ENCODE measurements at places on chromosomes 3 and 15.

DNA sequence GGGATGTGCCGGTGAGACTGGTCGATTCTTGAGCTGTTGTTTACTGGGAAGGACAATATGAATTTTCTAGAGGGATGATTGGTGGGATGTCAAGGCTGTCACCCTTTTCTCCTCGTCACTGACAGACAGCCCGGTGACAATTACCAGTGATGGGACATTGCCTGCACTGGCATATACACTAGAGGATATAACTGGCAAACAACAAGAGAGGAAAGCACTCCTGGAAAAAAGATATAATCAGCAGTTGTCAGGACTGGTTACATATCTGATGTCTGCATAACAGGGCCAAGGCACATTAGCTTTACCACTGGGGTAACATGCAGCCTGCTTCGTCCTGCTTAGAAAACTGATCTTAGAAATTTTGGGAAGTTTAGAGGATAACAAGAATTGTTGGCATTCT is 131.1 kb downstream of the ROBO2 start:
- DNase-seq: no peak

DNA sequence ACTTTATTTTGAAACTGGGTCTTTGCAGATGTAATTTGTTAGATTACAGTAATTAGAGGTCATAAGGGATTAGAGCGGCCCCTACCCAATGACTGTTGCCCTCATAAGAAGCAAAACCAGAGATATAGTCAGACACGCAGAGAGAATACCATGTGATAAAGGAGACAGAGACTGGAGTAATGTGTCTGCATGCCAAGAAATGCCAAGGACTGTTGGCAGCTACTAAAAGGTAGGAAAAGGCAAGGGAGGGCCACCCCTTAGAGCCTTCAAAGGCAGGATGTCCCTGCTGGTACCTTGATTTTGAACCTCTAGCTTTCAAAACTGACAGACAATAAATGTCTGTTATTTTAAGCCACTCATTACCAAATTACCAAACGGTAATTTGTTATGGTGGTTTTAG is 548.2 kb downstream of the FHIT start:
- no peak for DNase-seq

DNA sequence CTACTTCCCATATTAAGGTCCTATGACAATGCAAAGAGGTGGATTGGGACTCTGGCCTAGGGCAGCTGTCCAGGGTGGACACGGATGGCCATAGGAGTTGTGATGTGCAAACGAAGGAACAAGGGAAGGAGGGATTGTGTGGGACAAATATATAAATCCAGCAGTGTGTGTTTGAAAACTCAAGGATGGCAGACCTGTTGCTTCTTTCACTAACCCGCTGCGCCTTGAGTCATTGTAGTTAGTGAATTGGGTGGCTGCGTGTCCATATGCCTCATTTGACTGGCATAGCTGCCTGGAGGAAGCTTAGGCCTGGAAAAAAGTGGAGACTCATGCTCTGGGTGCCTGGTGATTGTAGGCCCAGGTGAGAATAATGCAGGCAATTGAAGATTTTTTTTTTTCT is 334.7 kb downstream of the THSD4 start:
- no peak for DNase-seq

DNA sequence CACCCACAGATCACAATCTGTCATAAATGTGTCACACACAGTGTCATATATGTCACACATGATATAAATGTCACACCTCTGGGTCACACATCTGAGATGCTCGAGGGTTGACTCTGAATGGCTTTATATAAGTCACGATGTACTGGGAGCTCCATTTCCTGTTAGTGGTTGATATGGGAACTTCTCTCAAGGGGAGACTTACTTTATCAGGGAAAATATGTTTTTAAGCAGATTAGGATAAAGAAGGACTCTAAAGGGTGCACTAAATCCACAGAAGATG is 83.9 kb upstream of the MEF2A start:
- no peak for DNase-seq

GRCh38 chr15:36844534-36844998 is 255.8 kb downstream of the MEIS2 start:
- no peak for DNase-seq

DNA sequence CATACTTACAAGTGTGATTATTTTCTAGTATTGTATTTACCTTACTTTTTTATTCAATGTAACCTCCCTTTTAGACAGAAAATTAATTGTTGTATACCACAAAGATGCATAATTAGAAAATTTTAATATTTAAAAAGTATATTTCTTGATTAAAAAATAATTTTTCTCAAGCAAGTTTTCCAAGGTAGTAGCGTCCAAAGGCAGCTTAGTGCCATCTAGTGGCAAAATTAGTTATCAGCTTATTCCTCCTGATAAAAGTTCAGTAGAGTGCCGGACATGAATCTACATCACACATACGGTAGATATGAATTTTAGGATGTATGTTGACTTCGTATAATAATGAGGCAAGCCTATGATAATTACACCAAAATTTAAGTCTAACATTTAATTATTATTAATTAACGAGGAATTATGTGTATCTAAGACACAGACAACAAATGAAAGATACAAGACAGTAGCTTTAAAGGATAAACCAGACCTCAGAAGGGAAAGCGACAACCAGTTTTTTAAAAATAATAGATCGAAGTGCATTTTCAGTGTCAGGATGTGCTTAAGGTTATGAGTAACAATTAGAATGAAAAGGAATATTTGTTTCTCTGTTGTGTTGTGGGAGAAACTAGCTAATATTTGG is 405.9 kb downstream of the ROBO1 start:
- DNase-seq: no peak

GRCh38 chr3:171390051-171390941 is 69.9 kb downstream of the TNIK start:
- DNase-seq: no peak

DNA sequence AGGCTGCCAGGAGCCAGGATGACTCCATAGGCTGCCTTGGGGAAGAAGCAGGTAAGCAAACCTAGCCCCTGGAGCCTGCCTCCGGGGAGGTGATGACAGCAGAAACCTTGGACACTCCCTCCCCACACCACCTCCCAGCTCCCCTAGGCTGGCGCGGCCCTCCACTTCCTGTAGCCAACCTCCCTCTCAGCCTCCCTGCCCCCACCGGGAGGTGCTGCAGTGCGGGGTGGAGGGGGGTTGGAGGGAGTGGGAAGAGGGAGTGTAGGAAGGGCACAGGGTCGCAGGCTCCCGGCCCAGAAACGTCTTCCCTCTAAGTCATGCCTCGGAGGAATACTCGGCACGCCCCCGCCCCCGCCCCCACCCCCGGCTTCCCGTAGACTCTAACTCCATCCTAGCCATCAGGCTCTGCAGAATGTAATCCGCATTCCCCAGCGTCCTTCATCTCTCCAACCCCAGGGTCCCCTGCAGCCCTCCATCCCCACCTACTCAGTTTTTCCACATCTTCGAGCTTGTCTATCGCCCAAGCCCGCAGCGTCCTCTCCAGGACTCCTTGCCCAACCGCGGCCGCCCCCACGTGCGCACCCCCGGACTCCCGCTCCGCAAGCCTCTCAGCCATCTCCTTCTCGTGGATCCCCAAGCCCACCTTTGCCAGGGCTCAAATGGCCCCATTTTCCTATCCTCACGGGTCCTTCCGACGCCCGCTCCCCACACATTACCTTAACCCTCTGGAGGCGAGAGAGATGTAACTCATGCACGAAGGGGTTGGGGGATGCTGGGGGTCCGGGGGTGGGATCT is 528 bp downstream of the LPCAT4 start:
- peak; percentile 73 for DNase-seq

DNA sequence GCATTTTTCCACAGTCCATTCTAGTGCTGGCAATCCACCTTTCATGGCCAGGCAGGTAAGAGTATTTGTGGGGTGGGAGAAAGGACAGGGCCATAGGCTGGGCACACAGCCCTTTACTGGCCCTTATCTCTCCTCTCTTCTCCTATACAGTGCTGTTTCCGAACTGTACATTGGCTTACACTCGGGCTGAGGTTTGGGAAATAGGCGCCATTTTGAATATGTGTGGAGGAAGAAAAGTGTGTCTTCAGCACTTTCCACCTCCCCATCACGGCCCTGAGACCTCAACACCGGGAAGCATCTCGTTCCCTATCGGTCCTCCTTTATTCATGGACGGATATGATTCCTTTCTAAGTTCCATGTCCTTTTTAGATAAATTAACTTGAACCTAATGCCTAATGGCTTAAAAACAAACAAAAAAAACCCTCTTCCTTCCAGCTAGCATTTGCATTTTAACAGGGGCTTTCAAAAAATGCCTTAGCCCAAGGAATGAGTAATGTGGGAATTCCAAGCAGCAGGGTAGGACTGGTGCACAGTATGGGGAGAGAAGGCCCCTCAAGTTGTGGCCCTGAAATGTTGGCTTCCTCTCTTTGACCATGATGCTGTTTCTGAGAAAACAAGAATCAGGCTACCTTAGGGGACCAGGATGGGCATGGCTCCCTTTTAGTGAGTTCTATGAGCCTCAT is 24.5 kb downstream of the CD86 start:
- DNase-seq: no peak

DNA sequence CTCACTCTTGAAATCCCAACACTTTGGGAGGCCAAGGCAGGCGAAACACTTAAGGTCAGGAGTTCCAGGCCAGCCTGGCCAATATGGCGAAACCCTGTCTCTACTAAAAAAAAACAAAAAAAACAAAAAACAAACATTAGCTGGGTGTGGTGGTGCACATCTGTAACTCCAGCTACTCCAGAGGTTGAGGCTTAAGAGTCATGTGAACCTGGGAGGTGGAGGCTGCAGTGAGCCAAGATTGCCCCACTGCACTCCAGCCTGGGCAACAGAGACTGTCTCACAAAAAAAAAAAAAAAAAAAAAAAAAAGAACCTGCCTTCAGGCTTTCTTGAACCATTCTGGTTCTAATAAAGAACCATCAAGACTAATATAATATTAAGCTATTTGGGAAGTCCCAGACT is 16.5 kb downstream of the ARPP19 start:
- DNase-seq: no peak

Measured in lower lobe of right lung (tissue), 2 donors.